Kidney (tissue), 22 donors: ENCODE measurements at places on chromosomes 11 and 22. TPM values are rescaled to one million over a fixed set of nuclear protein-coding genes. Genes with fewer than 3 reads are reported as not detected.
A peak's percentile ranks its signal among the peaks of the same experiment; 100 is the strongest.

Gene RTN4RL2
- 2.6 TPM for total RNA-seq

Gene SCT
- total RNA-seq = not detected

- no peak for DNase-seq
These were observed 531.1 kb downstream of the TBC1D22A start for GRCh38 chr22:47293368-47294221.

GRCh38 chr11:1040428-1041148, 4.1 kb upstream of the MUC6 start:
- DNase-seq = no peak

DNA sequence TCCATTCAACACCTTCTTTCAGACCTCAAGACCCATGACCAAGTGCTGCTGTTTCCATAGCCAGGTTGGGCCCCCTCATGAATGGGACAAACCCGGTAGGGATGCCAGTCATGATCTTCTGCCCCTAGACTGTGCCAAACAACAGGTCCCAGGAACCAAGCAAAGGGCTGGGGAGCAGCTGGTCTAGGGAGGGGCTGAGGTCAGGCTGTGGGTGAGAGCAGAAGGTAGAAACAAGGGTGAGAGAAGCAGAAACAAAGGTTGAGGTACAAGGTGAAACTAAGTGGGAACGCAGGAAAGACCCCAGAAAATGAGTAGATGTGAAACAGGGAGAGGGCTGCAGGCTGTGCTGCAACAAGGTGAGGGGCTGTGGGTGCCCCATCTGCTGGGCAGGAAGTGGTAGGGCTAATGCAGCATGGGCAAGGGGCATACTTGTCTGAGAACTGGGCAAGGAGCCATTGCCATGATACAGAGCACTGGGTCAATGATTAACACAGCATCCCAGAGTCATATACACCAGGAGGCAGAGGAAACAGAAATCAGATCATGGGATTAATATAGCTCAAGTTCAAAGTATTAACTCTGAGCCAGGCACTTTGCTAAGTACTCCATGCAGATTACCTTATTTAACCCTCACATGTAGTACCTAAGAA, 45.9 kb downstream of the SLC1A2 start:
- DNase-seq = no peak

DNA sequence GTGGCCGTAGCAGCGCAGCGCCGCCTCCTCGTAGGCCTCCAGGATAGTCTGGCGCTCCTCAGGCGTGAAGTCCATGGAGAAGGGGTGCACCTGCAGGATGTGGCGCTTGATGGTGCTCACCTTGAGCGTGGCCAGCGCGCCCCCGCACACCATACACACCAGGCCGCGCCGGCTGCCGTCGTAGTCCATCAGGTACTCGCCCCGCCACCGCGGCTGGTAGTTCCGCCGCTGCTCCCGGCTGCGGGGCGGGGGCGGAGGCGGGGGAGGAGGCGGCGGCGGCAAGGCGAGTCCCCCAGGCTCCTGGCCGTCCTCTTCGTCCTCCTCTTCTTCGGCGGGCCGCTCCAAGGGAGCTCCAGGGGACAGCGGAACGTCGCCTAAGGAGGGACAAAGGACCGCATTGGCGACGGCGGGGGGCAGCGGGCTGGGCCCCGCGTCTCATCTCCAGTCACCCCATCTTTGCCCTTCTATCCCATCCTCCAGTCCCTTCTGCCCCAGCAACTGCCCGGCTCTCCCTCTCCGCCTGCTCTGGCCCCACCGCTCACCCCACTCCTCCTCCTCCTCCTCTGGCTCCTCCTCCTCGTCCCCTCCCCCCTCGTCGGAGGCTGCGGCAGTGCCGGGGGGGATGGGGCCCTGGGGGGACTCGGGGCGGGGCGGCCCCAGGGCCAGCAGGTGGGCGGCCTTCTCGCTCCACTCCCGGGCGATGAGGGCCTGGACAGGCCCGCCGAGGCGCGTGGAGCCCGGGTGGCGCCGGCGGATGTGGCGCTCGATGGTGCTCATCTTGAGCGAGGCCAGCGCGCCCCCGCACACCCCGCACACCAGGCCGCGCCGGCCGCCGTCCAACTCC, 4.9 kb downstream of the ZFTA start:
- peak; percentile 75 for DNase-seq
